Fibroblast of gingiva (primary cell): ENCODE measurements at places on chromosomes 4 and X.

DNA sequence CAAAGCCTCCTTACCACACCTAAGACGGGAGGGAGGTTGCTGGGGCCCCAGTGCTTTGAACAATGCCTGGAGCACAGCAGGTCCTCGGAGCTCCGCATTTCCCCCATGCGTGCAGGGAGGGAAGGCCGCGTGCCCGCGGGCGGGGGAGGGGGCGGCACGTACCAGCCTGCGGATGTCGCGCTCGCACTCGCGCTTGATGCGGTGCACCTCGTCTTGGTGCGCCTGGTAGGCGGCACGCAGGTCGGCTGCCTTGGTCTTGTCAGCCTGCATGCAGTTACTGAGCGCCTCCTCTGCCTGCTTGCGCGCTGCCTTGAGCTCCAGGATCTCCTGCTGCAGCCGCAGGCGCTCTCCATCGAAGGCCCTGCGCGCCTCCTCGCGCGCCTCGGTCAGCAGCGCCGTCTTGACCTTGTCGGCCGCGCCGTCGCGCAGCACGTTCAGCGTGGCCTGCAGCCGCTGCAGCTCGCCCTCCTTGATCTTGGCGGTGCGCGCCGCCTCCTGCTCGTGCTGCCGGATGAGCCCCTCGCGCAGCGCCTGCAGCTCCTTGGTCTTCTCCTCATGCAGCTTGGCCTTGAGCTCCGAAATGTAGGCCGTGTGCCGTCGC, 87.2 kb upstream of the C4orf50 start:
- no peak for DNase-seq

- peak; percentile 45 for DNase-seq
These were observed 669.5 kb upstream of the MAGEB2 start for GRCh38 chrX:29545878-29546277.

- peak; percentile 61 for DNase-seq
These were observed 290.7 kb upstream of the TENM3 start for GRCh38 chr4:181952478-181952877.

GRCh38 chrX:153637121-153638040, 9.6 kb upstream of the DUSP9 start:
- no peak for DNase-seq

DNA sequence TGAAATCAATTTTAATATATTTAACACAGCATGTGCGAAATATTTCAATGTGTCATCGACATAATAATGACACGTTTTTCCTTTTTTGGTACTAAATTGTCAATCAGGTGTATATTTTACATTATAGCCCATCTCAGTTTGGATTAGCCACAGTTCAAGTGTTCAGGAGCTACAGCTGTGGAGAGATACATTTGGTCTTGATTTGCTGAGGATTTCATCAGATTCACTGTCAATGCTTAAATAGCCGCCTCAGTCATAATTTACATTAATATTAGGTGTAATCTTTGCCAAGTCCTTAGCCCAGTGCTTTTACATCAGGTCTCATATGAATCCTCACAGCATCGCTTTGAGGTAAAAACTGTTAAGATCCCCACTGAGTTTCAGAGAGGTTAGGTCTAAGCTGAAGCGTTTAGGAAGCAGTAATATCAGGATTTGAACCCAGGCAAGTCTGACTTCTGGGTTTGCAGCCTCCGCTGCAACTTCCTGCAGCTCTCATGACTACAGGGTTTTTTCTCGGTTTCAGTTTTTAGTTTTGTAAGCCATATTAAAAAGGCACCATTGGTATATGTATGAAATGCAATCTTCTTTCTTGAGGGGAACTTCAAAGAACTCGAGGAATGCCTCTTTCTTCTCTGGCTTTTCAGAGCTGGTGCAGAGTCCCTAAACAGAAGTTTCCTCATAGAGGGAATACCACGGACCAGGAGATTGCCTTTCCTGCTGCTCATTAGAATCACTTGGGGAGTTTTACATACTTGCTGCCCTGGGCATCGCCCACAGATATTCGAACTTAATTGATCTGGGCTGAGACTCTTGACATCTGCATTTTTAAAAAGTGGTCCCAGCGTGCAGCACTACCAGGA, 6.4 kb downstream of the MTM1 start:
- no peak for DNase-seq

- DNase-seq: peak; percentile 57
These were observed 59.9 kb downstream of the GSPT2 start for GRCh38 chrX:51802917-51803688.

- no peak for DNase-seq
These were observed 38.7 kb downstream of the DCHS2 start for GRCh38 chr4:154452798-154453346.

- peak; percentile 68 for DNase-seq
These were observed 27.5 kb downstream of the TMEM47 start for GRCh38 chrX:34629572-34629971.

- DNase-seq: no peak
These were observed 28.5 kb downstream of the RNF212 start for GRCh38 chr4:1084796-1085403.

DNA sequence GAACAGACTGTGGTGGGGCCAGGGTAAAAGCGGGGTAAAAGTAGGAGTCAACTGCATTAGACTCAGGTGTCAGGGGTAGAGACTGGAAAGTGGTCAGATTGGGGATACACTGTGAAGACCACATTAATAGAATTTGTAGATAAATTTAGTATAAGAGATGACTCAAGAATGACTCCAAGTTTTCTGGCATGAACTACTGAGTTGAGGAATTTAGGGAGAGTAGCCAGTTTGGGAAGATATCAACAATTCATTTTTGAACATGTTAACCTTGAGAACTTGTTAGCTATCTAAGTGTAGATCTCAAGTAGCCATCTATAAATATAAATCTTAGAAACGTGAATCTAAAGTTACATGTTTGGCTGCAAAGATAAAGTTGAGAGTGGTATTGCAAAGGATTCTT, 206.9 kb upstream of the HCCS start:
- DNase-seq: peak; percentile 34

DNA sequence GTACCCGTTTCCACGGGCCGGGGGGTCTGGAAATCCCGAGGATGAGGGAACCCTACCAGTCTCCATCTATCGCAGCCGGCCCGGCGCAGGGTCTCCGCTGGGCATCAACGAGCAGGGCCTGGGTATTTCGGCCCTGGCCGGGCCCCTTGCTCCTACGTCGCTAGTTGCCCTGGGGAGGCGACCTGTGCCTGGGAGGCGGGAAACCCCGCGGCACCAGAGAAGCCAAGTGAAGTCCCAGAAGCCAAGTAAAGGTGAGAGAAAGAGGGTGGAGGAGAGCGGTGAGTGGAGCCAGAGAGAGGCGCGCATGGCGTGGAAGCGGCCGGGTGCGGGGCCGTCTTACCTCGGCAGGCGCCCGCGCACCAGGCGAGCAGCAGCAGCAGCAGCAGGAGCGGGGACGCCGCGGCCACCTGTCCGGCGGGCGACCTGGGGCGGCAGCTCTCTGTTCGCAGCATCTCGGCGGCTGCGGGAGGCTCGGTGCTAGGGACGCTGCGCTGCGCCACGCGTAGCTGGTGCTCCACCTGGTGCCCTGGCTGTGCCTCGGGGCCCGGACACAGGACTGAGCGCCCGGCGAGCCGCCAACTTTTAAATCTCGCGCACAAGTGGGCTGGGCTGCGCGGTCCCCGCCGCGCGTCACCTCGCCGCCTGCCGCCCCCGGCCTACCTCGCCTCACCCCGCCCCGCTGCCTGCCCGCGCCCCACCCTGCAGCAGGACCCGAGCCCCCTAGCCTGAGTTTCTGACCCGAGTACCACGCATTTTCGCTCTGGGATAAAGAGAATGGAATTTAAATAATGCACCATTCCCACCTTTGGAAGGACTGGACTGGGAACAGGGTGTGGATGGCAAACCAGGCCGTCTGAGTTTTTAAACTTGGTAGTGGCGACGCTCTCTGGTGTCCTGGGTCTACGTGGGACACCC, at the start of gene NMU:
TSS of gene NMU (minus strand) at position 558 of the 915 bp plus-strand sequence. CDS start at position 452, 106 bp downstream.
- DNase-seq: no peak

DNA sequence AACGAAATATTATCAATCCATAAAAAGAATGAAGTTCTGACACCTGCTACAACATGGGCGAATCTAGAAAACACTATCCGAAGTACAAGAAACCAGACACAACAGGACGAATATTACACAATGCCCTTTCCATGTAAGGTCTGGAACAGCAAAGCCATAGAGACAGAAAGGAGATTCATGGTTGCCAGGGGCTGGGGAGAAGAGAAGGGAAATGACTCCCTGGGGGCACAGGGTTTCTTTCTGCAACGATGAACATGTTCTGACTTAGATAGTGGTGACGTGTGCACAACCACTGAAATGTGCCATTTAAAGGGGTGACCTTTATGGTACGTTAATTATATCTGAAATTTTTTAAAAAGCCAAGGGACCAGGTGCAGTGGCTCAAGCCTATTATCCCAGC, 28.3 kb downstream of the GPR143 start:
- no peak for DNase-seq
